ENCODE measurements at places on chromosomes 12 and 14. TPM values are rescaled to one million over a fixed set of nuclear protein-coding genes. Genes with fewer than 3 reads are reported as not detected.

PTPRB gene
- 1.2 TPM for total RNA-seq

PTPN11 gene
- 78.9 TPM for total RNA-seq

MRPS35 gene
- 41.1 TPM for total RNA-seq

LRRC10 gene
- total RNA-seq, result not detected

TAPBPL gene
- total RNA-seq, result 21.1 TPM

ACSS3 gene
- 24.5 TPM for total RNA-seq

SLC38A4 gene
- total RNA-seq, result 14.4 TPM

SRGAP1 gene
- 13.1 TPM for total RNA-seq

M6PR gene
- total RNA-seq, result 129 TPM

DNA sequence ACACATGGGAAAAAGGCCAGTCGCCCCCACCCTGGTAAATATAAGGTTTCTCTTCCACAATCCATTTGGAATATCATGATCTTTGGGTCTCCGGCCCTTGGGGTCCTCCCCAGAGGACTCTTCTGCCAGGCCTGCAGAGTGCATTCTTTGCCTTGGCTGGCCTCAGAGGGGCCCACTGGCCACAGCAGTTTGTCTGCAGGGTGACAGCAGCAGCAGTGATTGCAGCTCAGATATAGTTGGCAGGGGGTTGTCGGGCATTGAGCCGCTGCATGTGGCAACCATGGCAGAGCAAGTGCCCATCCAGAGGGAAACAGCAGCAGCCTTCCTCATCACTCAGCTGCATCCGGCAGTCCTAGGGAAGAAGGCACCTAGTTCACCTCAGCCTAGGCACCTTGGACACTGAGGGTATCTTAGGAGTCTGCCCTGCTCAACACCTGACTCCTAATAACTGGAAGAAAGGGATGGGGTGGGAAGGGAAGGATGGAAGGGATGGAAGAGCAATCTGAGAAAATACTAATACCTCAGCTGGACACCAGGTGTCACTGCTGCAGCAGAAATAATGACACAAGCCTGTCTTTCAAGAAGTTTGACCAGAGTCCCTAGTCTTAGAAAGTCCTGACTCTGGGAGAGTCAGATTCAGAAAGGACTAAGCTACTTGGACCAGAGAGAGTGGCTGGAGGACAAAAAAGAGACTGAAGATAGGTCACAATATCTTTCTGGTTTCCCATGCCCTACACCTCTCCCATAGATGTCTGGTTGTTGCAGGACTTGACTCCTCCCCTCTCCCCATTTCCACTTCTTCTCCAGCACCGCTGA is 8.9 kb downstream of the AJUBA start:
- DNase-seq, result no peak
- H3K36me3 ChIP-seq, result peaks cover 38% of the 10 kb centered on the region
- H3K4me1 ChIP-seq, result peaks cover 36% of the 10 kb centered on the region
- no peak overlapping the region for H3K4me3 ChIP-seq
- no peaks in the 10 kb centered on the region for H3K27me3 ChIP-seq

GRCh38 chr14:90159146-90159545 is 97.2 kb upstream of the PSMC1 start:
- no peak for DNase-seq
- H3K27me3 ChIP-seq, result peaks cover 7% of the 10 kb centered on the region
- peaks cover 12% of the 10 kb centered on the region for H3K4me1 ChIP-seq

DNA sequence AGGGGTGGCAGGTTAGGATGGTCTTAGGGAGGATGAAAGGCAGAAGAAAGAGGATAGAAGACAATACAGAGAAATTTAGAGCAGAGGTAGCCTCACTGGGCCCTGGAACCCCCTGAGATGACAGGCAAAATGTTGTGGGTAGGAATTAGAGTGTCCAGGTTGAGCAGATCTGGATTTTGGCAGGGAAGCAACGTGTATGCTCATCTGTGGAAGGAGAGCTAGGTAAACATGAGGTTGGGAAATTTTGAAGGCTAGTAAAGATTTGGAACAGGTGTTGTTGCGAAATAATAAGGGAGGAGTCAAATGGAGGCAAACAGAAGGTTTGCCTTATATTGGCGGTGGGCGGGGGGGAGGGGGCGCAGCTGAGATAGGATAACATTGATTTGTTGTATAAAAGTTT is 5.3 kb downstream of the HSD17B6 start:
- no peak for DNase-seq
- peaks cover 7% of the 10 kb centered on the region for H3K4me1 ChIP-seq
- H3K36me3 ChIP-seq, result no peaks in the 10 kb centered on the region

DNA sequence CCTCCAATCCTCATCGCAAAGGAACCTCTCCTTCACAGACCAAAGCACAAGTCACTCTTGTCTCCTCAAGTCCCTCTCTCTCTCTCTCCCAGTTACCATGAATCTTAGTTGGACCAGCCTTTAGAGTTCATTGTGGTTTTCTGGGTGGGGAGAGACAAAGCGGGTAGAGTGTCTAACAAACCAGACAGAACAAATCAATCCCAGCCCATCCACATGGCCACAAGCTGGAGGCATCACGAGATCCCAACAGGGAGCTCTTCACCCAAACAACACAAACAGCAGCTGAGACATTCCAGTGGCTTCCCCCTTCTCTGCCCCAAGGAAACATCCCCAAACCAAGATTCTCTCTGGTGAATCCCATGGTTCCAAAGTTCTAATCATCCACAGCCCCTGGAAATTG is 22.4 kb downstream of the ACTN1 start:
- peaks cover 8% of the 10 kb centered on the region for H3K36me3 ChIP-seq
- H3K27me3 ChIP-seq, result no peaks in the 10 kb centered on the region
- peaks cover 62% of the 10 kb centered on the region for H3K4me1 ChIP-seq
- peak overlapping the region; percentile 51 for H3K27ac ChIP-seq

DNA sequence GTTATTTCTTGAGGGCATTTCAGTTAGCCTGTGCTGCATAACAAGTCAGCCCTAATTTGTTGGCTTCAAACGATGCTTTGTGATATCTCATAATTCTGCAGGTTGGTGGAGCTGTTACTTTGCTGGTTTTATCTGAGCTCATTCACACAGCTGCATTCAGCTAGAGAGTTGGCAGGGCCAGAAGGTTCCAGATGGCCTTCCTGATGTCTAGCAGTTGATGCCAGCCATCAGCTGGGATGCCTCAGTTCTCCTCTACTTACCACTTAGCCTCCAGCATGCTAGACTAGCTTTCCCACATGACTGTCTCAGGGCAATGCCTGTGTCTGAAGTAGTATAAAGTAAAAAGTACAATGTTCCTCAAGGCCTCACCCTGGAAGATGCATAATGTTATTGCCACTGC is 130.6 kb downstream of the SLC35F4 start:
- no peak overlapping the region for H3K27ac ChIP-seq
- no peaks in the 10 kb centered on the region for H3K36me3 ChIP-seq
- H3K27me3 ChIP-seq, result peaks cover under 1% of the 10 kb centered on the region
- no peak for DNase-seq
- no peaks in the 10 kb centered on the region for H3K4me1 ChIP-seq

GRCh38 chr12:124401704-124402221 is 106.9 kb downstream of the RFLNA start:
- peaks cover 38% of the 10 kb centered on the region for H3K4me1 ChIP-seq
- H3K36me3 ChIP-seq, result peaks cover 12% of the 10 kb centered on the region
- no peak for DNase-seq
- peak overlapping the region; percentile 55 for H3K4me3 ChIP-seq
- peak overlapping the region; percentile 50 for H3K27ac ChIP-seq

DNA sequence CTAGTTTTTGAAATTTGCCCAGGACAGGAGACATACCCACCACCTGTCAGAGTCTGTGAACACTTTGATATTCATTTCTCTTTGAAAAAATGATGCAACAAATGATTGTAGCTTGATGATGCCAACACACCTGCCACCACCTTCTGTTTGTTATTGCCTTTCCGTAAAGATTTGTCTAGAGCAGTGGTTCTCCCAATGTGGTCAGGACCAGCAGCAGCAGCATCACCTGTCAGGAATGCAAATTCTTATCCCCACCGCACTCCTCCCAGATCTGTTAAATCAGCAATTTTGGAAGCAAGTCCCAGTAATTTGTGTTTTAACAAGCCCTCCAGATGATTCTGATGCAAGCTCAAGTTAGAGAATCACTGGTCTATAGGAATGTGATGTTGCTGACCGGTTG is 9.9 kb downstream of the CCDC175 start:
- no peak for DNase-seq
- H3K36me3 ChIP-seq, result no peaks in the 10 kb centered on the region
- no peak overlapping the region for H3K27ac ChIP-seq
- H3K27me3 ChIP-seq, result peaks cover 16% of the 10 kb centered on the region
- H3K4me3 ChIP-seq, result no peak overlapping the region
- peaks cover 12% of the 10 kb centered on the region for H3K4me1 ChIP-seq

DNA sequence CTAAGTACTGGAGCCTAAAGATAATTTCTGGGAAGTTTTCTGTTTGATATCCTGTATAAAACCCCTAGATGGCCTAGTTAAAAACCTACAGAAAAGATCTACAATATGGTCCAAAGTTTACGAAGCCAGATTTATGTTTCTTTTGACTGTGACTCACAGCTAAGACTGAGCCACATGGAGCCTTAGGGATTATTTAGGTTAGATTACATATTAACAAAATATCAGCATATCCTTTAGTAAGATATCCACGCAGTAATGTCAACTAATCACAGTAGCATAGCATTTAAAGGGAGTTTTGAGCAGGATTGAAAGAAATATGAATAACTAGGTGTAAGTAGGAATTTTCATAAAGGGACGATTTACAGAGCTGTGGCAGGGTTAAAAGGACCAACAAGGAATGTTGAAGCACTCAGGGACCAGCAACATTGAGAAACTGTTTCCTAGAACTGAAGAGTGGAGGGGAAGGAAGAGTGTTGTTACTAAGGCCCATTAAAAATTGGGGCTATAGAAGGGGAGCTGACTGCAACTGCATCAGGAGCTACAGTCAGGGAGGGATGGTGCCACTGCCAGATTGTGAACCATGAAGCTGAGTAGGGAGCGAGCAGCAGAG is 155.5 kb downstream of the DACT1 start:
- peaks cover 34% of the 10 kb centered on the region for H3K4me1 ChIP-seq
- no peak overlapping the region for H3K4me3 ChIP-seq
- no peak for DNase-seq
- H3K36me3 ChIP-seq, result no peaks in the 10 kb centered on the region
- peaks cover 2% of the 10 kb centered on the region for H3K27me3 ChIP-seq

GRCh38 chr14:76647697-76648298 is 113.5 kb upstream of the VASH1 start:
- DNase-seq, result no peak
- peaks cover 22% of the 10 kb centered on the region for H3K27me3 ChIP-seq
- H3K36me3 ChIP-seq, result no peaks in the 10 kb centered on the region
- no peak overlapping the region for H3K4me3 ChIP-seq
- H3K4me1 ChIP-seq, result peaks cover 17% of the 10 kb centered on the region
- H3K27ac ChIP-seq, result no peak overlapping the region

DNA sequence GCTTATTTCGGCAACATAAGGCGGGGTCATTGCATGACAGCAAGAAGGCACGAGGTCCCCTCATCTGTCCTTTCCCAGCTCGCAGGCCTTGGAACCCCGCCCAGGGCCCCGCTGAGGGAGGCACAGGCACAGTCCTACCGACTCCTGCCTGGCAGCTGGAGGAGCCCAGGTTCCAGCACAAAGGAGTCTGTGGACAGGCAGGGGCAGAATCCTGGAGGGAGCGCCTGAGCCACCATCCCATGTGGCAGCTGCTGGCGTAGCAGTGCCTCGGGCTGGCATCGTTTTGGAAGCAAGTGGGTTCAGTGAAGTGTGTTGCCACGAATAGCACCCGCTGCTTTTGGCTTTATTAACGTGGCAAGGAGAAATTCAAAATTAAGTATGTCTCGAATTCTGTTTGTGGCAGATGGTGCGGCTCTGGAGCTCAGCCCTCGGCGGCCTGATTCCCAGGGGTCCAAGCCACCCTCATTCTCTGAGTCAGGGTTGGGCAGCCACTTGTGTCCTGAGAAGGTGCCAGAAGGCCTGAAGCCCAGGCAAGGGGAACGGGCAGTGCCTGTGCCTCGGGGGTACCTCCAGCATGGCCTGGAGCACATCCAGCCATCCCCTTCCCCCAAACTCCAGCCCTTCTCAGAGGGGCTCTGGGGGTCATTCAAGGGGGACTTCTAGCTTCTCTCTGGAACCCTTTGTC is 35.9 kb downstream of the SLC8B1 start:
- H3K27me3 ChIP-seq, result no peaks in the 10 kb centered on the region
- no peak overlapping the region for H3K4me3 ChIP-seq
- no peak for DNase-seq
- peak overlapping the region; percentile 99 for H3K27ac ChIP-seq

DNA sequence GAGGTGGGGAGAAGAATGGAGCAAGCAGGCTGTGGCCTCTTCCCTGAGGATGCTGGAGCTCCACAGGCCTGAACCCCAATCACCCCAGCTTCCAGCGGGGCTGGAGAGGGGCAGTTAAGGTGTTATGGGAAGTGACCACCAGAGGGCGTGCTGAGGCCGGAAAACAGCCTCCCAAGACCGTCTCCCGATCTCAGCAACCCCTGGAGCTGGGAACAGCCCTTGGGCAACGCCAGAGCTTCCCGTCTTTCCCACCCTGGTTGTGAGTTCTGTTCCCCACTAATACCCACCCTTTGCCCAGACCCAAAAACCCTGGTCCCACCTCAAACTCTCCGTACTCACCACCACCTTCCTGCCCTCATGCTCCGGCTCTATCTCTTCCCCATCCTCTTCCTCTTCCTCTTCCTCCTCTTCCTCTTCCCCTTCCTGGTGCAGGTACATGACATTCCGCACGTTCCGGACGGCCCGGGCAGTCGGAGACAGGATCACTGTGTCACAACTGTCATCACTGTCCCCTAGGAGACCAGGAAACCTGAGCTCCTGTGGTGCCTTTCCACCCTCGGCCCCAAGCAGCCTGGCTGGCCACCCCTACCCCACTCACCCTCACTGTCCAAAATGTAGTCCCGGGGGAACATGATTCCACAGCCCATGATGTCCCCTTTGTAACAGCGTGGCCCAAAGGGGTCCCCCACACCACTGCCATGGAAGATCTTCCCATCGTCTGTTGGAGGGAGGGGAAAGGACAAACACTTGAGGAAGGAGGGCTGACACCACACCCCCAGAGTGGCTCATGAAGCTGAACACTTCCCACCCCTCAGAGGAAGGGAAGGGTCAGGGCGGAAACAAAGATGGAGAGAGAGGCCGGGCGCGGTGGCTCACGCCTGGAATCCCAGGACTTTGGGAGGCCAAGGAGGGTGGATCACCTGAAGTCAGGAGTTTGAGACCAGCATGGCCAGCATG is 12.9 kb downstream of the SPRYD3 start:
- peaks cover 38% of the 10 kb centered on the region for H3K4me1 ChIP-seq
- H3K27me3 ChIP-seq, result no peaks in the 10 kb centered on the region
- H3K36me3 ChIP-seq, result peaks cover 11% of the 10 kb centered on the region
- H3K27ac ChIP-seq, result peak overlapping the region; percentile 63
- DNase-seq, result no peak
- peak overlapping the region; percentile 34 for H3K4me3 ChIP-seq

GRCh38 chr12:107501681-107502080 is 183.9 kb upstream of the PWP1 start:
- no peaks in the 10 kb centered on the region for H3K27me3 ChIP-seq
- no peak overlapping the region for H3K4me3 ChIP-seq
- no peak overlapping the region for H3K27ac ChIP-seq
- no peaks in the 10 kb centered on the region for H3K4me1 ChIP-seq
- DNase-seq, result no peak

- no peak overlapping the region for H3K4me3 ChIP-seq
- no peaks in the 10 kb centered on the region for H3K27me3 ChIP-seq
- H3K4me1 ChIP-seq, result no peaks in the 10 kb centered on the region
These were observed 99.0 kb upstream of the SSTR1 start for GRCh38 chr14:38108681-38109080.

GRCh38 chr14:31420319-31421111 is at the start of gene HEATR5A:
HEATR5A (minus strand) TSS chr14:31420550; CDS start chr14:31402975, 17,575 bp downstream.
- H3K36me3 ChIP-seq, result no peaks in the 10 kb centered on the region
- H3K4me3 ChIP-seq, result peak within 1 kb of the TSS; percentile 98
- H3K4me1 ChIP-seq, result peaks cover 6% of the 10 kb centered on the region
- no peaks in the 10 kb centered on the region for H3K27me3 ChIP-seq

Measured in type B pancreatic cell (in vitro differentiated cells).